ENCODE measurements at places on chromosomes 7 and 10.

GRCh38 chr10:85575441-85575840 lies 791.2 kb downstream of the GRID1 start:
- DNase-seq: no peak

DNA sequence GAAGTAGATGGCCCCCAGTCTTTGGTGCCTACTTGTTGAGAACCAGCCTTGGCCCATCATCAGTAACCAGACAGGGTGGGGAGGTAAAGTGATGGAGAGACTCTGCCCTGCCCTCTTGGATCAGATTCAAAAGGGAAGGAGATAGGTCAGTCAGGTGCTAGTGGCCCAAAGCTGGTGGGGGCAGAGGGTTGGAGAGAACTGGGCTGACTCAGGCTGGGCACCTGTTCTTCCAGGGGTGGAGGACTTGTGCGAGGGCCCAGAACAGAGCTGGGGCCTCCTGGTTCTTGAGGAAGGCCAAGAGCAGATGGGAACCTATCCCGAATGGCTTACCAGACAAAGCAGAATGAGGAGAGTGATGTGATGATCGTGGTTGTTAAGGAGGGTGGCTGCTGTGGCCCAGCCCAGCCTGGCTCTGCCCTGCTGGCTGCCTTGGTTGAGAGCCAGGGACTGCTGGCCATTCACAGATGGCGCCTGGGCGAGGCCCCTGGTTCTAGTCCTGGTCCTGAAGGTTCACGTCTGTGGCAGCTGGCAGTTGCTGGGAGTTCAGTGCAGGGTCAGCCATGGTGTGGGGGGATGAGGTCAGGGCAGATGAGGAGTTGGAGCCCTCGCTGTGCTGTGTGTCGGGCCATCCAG lies 36.6 kb downstream of the PALD1 start:
- no peak for DNase-seq

- no peak for DNase-seq
Measured at GRCh38 chr7:36227223-36227622, 74.2 kb downstream of the EEPD1 start.

DNA sequence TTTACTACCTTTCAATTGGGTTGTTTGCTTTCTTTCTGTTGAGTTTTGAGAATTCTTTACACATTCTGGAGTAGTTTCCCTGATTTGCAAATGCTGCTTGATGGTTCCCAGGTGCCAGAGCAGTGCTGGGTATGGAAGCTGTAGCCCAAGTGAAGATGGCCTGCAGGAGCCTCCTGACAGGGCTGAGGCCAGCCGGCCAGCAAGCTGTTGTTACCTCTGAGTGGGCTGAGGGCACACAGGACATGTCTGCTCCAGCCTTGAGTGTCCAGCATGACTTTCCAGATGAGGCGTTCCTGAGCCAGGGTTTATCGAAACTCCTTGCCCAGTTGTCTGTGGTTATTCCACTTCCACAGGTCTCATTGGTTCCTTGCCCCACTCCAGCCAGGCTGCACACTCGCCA lies 164.6 kb upstream of the TNS3 start:
- DNase-seq: no peak

GRCh38 chr7:27121684-27122076 lies 8.9 kb downstream of the HOXA4 start:
- DNase-seq: no peak

GRCh38 chr7:13904689-13905088 lies 84.8 kb downstream of the ETV1 start:
- no peak for DNase-seq

DNA sequence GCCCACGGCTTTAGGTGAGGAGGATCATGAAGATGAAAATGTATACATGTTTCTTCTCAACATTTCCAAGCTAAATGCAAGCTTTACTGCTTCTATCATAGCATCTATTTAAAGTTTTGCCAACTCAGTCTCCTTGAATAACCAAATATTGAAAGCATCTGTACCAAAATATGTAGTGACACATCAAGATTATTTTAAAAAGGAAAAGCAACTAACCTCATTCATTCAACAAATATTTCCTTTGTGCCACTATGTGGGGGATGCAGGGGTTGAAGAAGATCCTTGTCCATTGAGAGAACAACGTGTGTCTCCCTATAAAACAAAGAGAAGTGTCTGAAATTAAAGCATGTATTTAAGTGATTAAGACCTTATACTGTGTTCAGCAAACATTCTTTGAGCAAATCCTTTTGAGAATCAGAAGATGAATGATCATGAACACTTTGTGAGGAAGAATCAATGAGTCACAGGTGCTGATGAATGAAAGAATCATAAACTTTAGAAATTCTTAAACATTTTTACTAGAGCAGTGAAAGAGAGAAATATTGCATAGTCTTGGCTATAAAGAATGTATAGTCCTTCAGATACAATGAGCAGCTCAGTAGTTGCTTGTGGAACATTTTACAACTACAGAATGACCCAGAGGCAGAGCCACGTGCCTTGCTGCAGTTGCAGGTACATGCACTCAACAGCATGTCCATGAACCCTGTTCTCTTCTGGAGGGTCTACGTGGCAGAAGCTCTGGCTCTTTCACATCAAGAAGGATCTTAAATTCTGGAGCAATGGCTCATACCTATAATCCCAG lies 13.9 kb downstream of the TAS2R60 start:
- no peak for DNase-seq

GRCh38 chr7:67619175-67619574 lies 622.5 kb downstream of the TYW1 start:
- DNase-seq: no peak

GRCh38 chr10:69842882-69843281 lies 41.2 kb downstream of the COL13A1 start:
- DNase-seq: no peak

DNA sequence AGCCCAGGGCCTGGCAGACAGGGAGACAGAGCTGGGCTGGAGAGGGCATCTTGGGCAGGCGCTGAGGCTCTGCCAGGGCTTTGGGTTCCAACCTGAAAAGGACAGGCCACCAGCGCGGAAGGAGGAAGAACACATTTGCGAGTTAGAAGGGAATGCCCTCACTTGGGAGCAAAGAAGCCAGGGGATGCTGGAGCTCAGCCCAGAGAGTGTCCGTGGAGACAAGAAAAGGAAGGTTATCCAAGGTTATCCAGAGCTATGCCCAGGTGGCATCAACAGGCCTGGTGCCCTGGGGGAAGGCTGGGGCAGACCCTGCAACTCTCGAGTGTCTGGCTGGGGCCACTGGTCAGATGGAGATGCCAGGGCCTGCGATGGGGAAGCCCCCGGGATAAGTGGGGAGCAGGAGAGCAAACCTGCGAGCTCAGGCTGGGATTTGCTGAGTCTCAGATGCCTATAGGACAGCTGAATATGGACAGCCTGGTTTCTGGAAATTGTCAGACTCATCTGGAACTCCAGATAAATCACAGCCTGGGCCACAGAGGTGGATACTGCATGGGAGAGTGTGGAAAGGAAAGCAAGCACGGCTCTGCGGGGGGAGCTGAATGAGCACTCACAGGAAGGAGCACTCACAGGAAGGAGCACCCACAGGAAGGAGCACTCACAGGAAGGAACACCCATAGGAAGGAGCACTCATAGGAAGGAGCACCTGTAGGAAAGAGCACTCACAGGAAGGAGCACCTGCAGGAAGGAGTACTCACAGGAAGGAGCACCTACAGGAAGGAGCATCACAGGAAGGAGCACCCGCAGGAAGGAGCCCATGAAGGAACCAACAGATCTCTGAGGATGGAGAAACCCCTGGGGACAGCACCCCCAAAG lies 152.1 kb downstream of the ADAM12 start:
- no peak for DNase-seq

DNA sequence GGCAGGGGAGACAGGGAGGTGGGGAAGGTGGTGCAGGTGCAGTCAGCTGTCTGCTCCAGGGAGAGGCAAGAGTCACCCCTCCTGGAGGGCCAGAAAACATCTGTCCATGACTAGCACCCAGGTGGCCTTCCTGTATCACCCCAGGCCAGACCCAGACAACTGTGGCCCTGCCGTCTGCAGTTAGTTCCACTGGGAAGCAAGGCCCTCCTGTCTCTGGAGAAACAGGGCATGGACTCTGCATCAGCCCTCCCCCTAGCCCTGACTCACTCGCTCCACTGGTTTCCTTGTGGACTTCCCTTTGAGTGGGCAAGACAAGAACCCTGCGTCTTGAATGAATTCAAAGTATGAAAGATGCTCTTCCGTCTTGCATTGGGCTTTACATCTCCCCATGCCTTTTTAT lies 12.6 kb downstream of the TBATA start:
- no peak for DNase-seq

- no peak for DNase-seq
Measured at GRCh38 chr10:80199828-80200227, 5.5 kb downstream of the ANXA11 start.

DNA sequence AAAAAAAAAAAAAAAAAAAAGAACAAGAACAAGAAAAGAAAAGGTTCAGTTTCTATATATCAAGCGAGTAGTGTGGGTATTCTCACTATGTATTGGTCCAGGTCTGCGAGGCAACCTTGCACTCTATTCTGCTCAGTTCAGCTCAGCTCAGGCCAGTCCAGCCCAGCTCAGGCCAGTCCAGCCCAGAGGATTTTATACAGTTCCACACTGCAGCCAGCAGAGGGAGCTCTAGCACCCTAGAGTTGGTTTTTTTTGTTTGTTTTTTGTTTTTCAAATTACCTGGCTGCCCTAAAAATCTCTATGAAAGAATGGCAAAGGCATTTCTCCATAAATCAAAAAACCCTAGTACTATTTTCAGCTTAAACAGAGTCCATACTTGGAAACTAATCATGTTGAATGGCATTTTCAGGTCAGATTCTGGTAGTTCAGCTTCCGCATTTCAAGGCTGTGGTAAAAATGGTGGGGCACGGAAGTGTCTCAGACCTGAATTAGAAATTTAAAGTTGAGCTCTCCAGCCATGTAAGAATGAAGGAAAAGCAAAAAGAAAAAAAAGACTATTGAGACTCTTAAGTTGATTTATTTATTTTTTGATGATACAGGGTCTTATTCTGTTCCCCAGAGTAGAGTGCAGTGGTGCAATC lies 55.2 kb upstream of the GSDME start:
- DNase-seq: no peak

GRCh38 chr7:150322114-150322832 lies 882 bp upstream of the LRRC61 start:
- DNase-seq: no peak

DNA sequence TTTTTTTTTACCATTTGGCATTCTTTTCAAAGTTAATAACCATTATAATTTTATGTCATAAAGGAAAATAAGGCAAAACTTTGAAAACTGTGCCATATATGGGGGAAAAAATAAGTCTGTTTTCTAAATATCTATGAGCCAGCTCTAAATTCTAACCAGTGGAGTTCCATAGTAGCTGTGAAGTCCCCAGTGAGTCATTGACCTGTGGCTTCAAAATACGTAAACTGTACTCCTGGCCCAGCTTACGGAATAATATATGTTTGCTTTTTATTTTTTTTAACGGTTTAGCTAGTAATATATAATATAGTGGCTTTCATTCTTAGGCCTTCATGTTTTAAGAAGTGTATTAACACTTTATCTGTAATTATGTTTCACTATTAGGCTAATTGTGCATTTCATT lies 20.5 kb downstream of the ZRANB1 start:
- DNase-seq: no peak
